ENCODE measurements at places on chromosomes 7 and 10.

DNA sequence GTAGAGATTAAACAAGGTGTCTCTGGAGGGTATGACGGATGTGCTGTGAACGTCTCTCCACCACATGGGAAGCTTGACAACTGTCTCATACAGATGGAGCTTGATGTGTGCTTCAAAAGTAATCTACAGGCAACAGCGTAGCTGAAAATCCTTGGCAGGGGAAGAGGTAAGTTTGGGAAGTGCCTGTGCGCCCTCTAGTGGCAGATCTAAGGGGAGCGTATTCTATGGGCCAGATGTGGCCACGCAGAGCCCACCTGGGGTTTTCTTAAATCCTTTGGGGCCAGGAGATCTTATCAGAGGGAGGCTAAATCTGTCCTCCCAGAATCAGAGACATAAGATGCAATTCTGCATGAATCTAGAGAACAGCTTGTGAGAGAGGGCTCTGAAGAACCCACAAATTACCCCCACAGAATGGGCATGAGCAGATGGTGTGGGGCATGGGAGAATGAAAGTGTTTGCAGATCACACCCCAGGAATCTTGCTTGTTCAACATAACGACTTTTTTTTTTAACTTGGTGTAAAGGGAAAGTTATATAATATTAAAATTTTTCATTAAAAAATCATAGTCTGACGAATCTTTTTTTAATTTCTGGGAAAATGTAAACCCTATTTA is 91.2 kb upstream of the MPP7 start:
- DNase-seq: peak; percentile 74

DNA sequence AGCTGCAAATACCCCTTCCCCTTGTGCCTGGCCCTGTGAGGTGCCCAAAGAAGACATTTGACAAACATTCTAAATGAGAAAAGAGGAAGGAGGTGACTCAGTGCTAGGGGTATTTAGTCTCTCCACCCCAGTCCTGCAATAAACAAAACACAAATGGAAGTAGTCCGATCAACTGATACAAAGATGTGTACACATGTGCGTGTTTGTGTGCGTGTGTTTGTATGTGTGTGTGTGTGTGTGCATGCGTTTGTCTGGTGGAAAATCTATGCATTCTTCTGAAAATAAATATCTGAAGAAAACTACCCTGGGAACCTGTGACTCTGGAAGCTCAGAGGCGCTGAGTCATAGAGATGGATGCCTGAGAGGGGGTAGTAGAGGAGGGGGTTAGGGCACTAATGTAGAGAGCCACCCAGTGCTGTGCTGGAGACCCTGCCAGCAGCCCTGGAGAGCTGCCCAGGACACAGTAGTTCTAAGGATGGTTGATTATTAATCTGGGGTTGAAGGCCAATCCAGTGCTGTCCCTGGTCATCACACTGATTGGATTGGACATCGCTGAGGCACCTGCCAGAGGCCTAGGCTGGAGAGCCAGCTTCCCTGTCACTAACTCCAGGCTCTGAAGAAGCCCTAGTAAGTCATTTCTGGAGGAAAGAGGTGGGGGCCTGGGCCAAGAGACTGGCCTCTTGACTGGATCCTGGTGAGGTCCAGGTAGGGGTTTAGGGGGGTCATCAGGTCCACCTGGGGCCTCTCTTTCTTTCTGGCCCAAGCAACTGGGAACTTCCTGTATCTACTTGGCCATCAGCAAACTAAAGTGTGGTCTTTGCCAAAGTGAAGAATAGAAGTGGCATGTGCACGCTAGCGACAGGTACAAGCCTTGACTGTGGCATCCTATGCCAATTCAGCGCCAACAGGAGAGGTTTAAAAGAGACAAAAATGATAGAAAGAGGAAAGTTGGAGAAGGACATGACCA is 18.5 kb downstream of the SFTPA1 start:
- DNase-seq: no peak

DNA sequence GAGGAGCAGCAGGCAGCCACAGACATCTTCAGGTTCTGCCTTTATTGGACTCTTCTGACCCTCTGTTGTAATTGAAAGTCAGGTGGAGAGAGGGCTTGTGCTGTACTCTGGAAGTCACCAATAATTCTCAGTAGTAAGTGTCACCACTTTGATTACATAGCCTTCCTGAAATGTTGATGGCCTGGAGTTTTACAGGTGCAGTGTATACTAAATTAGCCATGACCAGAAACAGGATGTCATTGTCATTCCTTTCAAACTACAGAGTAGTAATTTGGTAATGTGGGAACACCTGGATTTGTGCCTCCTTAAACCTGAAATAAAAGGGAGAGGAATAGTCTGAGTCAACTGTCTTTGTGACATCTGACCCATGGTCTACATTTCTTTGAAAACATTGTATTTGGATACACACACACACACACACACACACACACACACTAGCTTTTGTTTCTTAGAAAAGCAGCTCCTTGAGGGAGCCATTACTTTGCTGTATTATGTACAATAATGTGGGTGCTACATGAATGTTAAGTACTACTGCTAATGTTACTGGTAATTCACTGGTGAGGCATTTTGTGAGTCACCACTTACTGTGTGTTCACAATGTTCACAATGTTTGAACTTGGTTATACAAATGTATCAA is 19.6 kb downstream of the ARL4A start:
- no peak for DNase-seq

GRCh38 chr10:17847585-17848296 is 38.6 kb downstream of the MRC1 start:
- DNase-seq: no peak

DNA sequence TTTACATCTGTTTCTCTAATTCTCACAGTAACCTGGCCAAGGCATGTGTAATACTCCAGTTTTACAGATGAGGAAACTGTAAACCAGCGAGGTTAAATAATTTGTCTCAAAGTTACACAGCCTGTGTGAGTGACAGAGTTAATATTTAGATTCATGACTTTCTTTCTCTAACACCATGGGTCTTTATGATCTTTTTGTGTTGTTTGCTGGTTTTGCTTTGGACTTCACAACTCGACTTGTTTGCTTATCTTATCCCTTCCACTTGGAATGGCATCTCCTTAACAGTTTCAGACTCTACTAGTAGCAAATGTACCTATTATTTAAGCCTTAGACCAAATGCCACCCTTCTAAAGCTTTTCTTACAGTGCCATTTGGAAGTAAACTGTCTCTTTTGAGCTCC is 34.4 kb downstream of the MXI1 start:
- DNase-seq: no peak

- DNase-seq: no peak
Measured at GRCh38 chr10:105751688-105752087, 1110.6 kb downstream of the SORCS3 start.

- no peak for DNase-seq
Measured at GRCh38 chr10:93290661-93291354, 191.3 kb downstream of the MYOF start.

DNA sequence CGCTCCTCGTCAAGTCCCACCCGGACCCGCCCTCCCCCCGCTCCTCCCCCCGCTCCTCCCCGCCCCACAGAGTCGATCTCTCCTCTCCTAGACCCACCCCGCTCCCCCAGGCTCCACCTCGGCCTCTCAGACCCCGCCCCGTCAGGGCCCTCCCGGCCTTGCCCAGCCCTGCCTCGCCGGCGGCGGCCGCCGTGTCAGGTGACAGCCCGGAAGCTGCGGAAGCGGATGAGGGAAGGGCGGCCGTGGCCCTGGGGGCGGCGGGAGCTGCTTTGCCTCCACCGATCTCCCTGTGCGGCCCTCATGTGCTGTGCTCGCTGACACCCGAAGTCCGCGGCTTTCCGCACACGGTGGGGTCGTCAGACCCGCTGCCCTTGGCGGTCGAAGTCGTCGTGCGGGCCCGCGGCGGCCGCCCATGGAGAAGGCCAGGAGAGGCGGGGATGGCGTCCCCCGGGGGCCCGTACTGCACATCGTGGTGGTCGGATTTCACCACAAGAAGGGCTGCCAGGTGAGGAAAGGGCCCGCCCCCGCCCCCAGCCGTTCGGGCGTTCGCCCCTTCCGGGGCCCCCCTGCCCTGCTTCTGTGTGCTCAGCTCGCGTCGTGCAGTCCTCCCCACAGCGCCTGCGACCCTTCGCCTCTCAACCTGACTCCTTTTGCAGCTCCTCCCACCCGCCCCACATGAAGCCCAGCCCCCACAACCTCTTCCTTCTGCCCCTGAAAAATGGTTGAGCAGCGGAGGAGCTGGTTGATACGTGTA is at the start of gene AVL9:
AVL9 (plus strand) TSS at position 192 of the 754 bp plus-strand sequence; CDS start at position 413, 221 bp downstream.
- peak; percentile 94 for DNase-seq

DNA sequence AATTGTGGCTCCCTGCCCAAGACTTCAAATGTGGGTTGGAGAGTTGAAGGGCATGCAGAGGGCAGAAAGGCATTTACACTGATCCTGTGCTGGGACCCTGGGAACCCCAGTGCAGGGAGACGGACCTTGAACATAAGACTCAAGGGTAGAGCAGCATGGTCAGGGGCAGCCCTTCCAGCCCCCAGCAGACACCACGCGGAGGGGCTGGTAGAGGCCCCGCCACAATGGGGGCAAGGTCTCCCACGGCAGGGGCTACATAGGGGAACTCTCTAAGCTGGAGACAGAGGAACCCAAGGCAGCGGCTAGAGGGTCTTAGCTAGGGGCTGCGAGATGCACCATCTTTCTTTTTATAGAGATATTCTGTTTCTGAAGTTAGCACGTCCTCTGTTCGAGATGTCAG is 45.2 kb upstream of the EBF3 start:
- no peak for DNase-seq

DNA sequence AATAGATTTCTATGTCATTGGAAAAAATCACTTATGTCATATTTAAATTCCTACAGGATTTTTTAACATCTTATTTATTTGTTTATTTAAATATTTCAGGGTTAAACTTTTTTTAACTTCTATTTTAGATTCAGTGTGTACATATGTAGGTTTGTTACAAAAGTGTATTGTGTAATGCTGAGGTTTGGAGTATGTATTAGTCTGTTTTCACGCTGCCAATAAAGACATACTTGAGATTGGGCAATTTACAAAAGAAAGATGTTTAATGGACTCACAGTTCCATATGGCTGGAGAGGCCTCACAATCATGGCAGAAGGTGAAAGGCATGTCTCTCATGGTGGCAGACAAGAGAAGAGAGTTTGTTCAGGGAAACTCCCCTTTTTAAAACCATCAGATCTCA is 65.4 kb downstream of the MGAM2 start:
- DNase-seq: no peak

DNA sequence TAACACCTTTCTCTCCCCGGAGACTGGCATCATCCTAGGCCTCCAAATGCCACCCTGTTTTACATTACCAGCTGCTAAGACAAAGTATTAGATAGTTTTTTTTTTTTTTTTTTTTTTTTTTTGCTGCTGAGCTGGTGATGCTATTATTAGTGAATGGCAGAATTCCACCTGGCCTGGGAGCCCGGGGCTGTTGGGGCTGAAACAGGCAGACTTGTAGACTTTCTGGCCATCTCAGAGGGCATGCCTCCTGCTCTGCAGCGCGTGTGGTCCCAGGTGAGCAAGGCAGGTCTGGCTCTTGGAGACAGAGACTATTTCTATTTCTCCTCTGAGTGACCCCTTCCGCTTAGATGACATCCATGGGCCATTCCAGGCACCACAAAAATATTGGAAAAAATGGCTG is 104.2 kb downstream of the EMX2 start:
- DNase-seq: no peak

- no peak for DNase-seq
Measured at GRCh38 chr10:98617906-98618520, 171.3 kb upstream of the HPS1 start.

Data from tibial nerve (tissue), 4 donors.